Activated naive CD8-positive, alpha-beta T cell treated with anti-CD3 and anti-CD28 coated beads, Interleukin-2, amount 10 ng/mL, durations not matched to agents 7 days and 5 days (primary cell): ENCODE measurements at places on chromosomes 11 and 22.

GRCh38 chr11:78759071-78759470 is 184.4 kb upstream of the NARS2 start:
- no peaks in the 10 kb centered on the region for H3K4me1 ChIP-seq
- H3K27me3 ChIP-seq, result peaks cover 2% of the 10 kb centered on the region
- H3K4me3 ChIP-seq, result no peak overlapping the region
- H3K27ac ChIP-seq, result no peak overlapping the region

DNA sequence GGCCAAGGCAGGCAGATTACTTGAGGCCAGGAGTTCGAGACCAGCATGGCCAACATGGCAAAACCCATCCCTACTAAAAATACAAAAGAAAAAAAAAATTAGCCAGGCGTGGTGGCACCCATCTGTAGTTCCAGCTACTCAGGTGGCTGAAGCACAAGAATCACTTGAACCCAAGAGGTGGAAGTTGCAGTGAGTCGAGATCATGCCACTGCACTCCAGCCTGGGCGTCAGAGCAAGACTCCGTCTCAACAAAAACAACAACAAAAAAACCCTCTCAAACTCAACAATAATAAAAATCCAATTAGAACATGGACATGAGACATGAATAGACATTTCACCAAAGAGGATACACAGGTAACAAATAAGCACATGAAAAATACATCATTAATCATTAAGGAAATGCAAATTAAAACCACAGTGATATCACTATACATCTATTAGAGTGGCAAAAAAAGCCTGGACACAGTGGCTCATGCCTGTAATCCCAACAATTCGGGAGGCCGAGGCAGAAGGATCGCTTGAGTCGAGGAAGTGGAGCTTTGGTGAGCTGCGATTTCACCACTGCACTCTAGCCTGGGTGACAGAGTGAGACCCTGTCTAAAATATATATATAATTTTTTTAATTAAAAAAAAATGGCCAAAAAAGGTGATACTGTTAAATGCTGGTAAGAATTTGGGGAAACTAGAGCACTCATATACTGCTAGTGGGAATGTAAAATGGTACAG is 12.7 kb upstream of the SEPTIN5 start:
- H3K4me1 ChIP-seq, result no peaks in the 10 kb centered on the region
- no peak for DNase-seq
- no peak overlapping the region for H3K4me3 ChIP-seq
- no peaks in the 10 kb centered on the region for H3K36me3 ChIP-seq
- no peak overlapping the region for H3K27ac ChIP-seq

GRCh38 chr11:36417154-36417553 is 92.9 kb downstream of the TRAF6 start:
- no peak overlapping the region for H3K4me3 ChIP-seq
- H3K4me1 ChIP-seq, result peaks cover 21% of the 10 kb centered on the region
- H3K27ac ChIP-seq, result no peak overlapping the region
- H3K27me3 ChIP-seq, result peaks cover 7% of the 10 kb centered on the region

- no peaks in the 10 kb centered on the region for H3K27me3 ChIP-seq
- H3K27ac ChIP-seq, result no peak overlapping the region
- H3K4me3 ChIP-seq, result no peak overlapping the region
- peaks cover 51% of the 10 kb centered on the region for H3K4me1 ChIP-seq
- H3K36me3 ChIP-seq, result peaks cover 29% of the 10 kb centered on the region
Observed at GRCh38 chr11:8686325-8686724, 3.7 kb downstream of the RPL27A start.

GRCh38 chr22:47207846-47208554 is 445.6 kb downstream of the TBC1D22A start:
- H3K4me1 ChIP-seq, result no peaks in the 10 kb centered on the region
- DNase-seq, result no peak
- no peak overlapping the region for H3K27ac ChIP-seq
- H3K36me3 ChIP-seq, result no peaks in the 10 kb centered on the region
- H3K27me3 ChIP-seq, result no peaks in the 10 kb centered on the region

DNA sequence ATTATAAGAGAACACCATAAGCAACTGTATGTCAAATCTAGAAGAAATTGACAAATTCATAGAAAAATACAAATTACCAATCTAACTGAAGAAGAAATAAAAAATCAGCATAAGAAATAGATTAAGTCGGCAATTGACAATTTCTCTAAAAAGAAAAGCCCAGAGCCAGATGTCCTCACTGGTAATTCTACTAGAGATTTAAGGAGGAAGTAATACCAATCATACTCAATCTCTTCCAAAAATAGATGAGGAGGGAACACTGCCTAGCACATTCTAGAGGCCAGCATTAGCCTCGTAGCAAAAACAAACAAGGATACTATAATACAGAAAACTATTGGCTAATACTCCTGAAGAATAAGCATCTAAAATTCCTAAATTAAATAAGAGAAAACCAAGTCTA is 40.4 kb upstream of the IGLL5 start:
- no peak overlapping the region for H3K4me3 ChIP-seq
- H3K36me3 ChIP-seq, result no peaks in the 10 kb centered on the region
- H3K27me3 ChIP-seq, result peaks cover 24% of the 10 kb centered on the region
- peaks cover 4% of the 10 kb centered on the region for H3K4me1 ChIP-seq
- H3K27ac ChIP-seq, result no peak overlapping the region

DNA sequence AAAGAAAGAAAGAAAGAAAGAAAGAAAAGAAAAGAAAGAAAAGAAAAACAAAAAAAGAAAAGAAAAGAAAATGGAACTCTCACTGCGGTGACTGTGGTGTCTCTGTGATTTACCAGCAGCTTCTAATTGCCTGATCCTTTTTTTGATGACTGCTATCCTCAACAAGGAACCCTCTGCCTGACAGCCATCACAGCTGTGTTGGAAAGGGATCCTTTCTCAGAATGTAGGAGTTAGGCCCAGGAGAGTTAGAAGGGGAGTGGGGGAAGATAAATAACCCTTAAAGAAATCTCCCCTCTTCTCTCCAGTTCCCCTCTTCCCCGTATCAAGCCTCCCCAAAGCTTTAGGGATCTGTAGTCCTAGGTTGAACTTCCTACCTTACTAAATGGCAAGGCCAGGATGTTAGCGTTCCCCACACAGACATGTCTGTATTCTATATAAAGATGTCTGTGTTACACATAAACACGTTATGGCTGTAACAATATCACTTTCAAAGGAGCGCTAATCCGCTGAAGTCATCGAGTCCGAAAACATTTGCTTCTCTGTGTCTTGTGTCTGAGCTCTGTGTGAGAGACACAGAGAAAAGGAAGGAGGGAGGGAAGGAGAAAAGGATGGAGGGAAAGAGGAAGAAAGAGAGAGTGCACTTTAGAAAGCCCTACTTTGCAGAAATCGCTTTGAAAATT is 26.8 kb upstream of the WT1 start:
- no peaks in the 10 kb centered on the region for H3K27me3 ChIP-seq
- DNase-seq, result no peak
- H3K4me1 ChIP-seq, result no peaks in the 10 kb centered on the region
- H3K27ac ChIP-seq, result no peak overlapping the region
- no peaks in the 10 kb centered on the region for H3K36me3 ChIP-seq

- H3K36me3 ChIP-seq, result no peaks in the 10 kb centered on the region
- peaks cover 3% of the 10 kb centered on the region for H3K4me1 ChIP-seq
- H3K4me3 ChIP-seq, result no peak overlapping the region
- no peaks in the 10 kb centered on the region for H3K27me3 ChIP-seq
- no peak for DNase-seq
Observed at GRCh38 chr11:8234425-8234821, 29.3 kb downstream of the LMO1 start.

DNA sequence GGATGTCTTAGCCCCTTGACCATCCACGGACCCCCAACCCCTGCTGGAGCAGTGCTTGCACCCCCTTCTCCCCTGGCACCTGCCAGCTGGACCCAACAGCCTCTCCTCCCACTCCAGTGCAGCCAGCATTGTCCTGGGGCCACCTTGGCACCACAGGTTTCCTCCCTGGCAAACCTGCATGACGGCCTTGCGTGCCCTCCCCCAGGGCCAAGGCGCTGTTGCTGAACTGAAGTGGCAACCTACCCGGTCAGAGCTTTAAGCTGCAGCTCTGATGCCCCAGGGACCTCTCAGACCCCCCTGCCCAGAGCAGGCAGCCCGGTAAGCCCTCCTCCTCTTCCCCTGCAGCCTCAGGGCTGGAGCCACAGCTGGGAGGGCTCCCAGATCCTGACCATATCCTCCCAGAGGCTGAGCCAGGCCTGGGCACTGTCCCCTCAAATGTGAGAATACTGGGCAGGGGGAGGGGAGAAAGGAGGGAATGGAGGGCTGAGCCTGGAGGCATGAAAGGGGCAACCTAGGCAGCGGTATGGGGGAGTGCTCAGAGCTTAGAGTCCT is 1.8 kb upstream of the LRRC75B start:
- DNase-seq, result no peak
- peaks cover 6% of the 10 kb centered on the region for H3K27me3 ChIP-seq
- H3K4me3 ChIP-seq, result no peak overlapping the region
- H3K27ac ChIP-seq, result no peak overlapping the region

DNA sequence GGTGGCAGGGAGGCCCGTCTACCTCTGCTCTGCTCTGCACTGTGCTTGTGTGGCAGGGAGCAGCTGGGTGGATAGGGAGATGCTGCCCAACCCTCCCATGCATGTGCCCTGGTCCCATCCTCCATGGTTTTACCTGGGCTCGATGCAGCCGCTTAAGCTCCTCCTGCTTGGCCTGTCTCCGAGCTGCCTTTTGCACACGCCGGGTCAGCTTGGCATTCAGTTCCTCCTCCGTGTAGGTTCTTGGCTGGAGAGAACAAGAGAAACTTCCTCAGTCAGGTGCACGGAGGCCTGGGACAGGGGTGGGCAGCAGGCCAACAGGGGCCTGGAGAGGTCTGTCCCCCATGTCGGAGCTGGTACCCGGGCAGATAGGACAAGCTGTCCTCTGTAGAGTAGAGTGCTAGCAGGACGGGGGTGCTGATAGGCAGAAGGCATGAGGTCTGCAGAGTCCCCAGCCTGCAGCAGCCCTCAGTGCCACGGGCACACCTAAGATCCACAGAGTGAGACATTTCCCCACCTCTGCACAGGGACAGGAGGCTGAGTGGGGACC is 36.4 kb upstream of the BID start:
- H3K27ac ChIP-seq, result no peak overlapping the region
- H3K36me3 ChIP-seq, result peaks cover 3% of the 10 kb centered on the region
- no peaks in the 10 kb centered on the region for H3K4me1 ChIP-seq
- DNase-seq, result no peak
- no peaks in the 10 kb centered on the region for H3K27me3 ChIP-seq

GRCh38 chr11:106568632-106569031 is 449.6 kb downstream of the GUCY1A2 start:
- no peak overlapping the region for H3K4me3 ChIP-seq
- no peak for DNase-seq
- no peaks in the 10 kb centered on the region for H3K27me3 ChIP-seq
- H3K4me1 ChIP-seq, result no peaks in the 10 kb centered on the region
- H3K36me3 ChIP-seq, result no peaks in the 10 kb centered on the region

DNA sequence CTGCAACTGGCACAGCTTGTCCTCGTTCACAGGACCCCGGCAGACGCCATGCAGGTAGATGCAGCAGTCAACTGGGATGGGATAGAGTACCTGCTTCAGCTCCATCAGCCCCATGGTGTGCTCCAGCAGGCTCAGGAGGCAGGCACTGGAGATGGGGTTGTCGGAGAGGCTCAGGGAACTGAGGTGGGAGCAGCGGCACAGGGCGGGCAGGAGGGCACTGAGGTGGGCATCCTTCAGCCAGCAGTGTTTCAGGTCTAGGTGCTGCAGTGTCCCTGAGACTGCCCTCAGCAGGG is 8.7 kb upstream of the TOP3B start:
- H3K27ac ChIP-seq, result no peak overlapping the region
- no peaks in the 10 kb centered on the region for H3K4me1 ChIP-seq
- no peak overlapping the region for H3K4me3 ChIP-seq
- no peaks in the 10 kb centered on the region for H3K27me3 ChIP-seq

GRCh38 chr11:12914400-12914912 is 94.7 kb upstream of the RASSF10 start:
- H3K36me3 ChIP-seq, result no peaks in the 10 kb centered on the region
- no peak overlapping the region for H3K27ac ChIP-seq
- H3K27me3 ChIP-seq, result peaks cover 17% of the 10 kb centered on the region
- no peak for DNase-seq

DNA sequence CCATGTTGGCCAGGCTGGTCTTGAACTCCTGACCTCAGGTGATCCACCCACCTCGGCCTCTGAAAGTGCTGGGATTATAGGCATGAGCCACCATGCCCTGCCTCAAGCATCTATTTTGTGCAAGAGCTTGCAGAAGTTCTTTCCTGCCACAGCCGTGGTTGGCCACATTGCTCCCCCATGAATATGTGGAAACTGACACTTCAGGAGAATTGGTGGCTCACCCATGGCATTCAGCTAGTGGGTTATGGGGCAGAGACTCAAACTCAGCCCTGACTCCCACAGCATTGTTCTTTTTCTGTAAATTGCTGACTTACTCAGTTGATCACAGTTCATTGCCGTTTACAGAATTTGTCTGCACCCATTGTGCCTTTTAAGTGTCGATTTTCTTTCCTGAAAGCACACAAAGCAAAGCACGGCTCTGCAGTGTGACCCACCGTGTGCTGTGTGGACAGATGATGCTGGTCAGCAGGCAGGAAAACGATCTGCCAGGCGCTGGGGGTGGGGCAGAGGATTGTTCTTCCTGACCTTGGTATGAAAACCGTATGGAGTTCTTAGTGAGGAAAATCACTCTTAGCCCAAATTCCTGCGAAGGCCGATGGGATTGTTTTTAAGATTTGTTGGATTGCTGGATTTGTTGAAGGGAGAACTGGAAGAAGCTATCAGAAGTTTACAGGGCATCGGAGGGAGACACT is 115.6 kb downstream of the PTPRJ start:
- no peaks in the 10 kb centered on the region for H3K27me3 ChIP-seq
- H3K4me1 ChIP-seq, result peaks cover 27% of the 10 kb centered on the region
- no peak for DNase-seq

- peak overlapping the region; percentile 57 for H3K27ac ChIP-seq
- H3K36me3 ChIP-seq, result no peaks in the 10 kb centered on the region
- no peak for DNase-seq
- H3K4me3 ChIP-seq, result peak overlapping the region; percentile 67
- H3K27me3 ChIP-seq, result peaks cover 35% of the 10 kb centered on the region
Observed at GRCh38 chr11:134583397-134583990, 171.5 kb upstream of the B3GAT1 start.
